ENCODE measurements at places on chromosomes 6 and 20.
A peak's percentile ranks its signal among the peaks of the same experiment; 100 is the strongest.

GRCh38 chr6:167712731-167713475, 113.8 kb upstream of the AFDN start:
- no peak for DNase-seq

DNA sequence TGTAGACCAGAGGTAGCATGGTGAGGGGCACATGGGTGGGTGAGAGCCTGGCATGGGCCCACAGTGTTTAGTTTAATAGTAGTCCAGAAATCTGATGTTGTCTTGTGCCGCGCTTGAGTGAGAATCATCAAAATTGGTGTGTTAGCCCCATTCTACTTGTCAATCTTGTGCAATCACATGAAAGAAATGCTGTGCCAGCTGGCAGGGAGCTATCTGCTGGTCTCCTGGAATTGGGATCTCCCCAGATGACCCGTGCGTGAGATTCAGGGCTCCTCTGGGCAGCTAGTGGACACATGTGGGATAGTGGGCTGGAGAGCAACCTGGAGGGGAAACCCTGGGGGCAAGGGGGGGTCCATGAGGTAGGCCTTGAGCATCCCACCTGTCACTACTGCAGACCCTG, 43.5 kb upstream of the ZFP64 start:
- no peak for DNase-seq

DNA sequence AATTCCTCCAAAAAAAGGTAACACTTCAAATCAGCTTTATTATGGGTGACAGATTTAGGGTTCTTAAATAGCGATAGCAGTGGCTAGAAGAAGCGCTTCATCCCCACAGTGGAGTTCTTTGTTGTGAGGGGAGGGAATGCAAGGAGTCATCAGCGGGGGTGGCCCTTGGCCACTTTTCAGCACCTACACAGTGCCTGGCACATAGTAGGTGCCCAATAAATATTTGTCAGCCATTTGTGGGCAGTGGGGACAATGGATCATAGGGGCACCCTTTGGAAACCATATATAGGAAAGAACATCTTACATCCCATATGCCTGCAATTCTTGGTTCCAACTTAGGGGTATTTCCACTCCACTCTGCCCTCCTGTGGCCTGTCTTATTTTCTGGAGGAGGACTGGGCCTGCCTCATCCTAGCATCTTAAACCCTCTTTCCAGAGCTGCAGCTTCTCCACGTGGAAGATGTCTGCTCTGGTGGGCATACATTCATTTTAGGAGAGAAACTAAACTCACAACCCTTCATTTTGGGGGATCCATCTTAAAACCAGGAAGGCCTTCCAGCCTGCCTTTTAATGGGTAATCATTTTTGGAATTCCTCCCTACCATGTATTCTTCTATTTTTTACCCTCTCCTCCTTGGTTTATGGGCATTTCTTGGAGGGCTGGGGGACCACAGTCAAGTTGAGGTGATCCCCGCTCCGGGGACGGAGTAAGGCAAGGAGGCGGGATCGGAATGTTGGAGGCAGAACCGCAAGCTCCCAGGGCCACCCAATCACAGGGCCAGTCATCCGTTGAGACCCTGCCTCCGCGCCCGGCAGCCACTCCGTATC, 2.6 kb upstream of the GPSM3 start:
- peak; percentile 58 for DNase-seq

- no peak for DNase-seq
Observed at GRCh38 chr6:23712756-23713155, 413.3 kb upstream of the NRSN1 start.

GRCh38 chr6:35173044-35173426, 31.9 kb upstream of the TCP11 start:
- DNase-seq, result no peak

Data from breast epithelium (tissue), 4 donors.